ENCODE measurements at places on chromosomes 11 and 22. TPM values are rescaled to one million over a fixed set of nuclear protein-coding genes. Genes with fewer than 3 reads are reported as not detected.
A peak's percentile ranks its signal among the peaks of the same experiment; 100 is the strongest.

DNA sequence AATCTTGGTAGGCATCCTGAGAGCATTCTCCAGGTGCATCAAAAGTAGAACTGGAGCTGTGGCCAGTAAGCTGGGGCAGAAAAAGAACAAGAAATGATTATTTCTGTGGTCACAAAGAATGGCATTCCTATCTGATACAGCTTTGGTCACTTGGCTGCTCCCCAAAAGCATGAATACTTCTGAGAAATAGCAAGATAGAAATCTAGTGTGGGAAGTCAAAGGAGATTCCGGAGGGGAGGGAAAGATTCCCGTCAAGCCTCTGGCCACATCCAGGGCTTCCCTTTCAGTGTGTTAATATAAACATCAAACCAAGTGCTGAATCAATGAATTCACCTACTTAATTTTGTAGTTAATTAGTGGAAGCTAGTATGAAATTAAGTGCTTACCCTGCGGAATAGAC is 1185.4 kb downstream of the LRRC4C start:
- H3K4me3 ChIP-seq, result no peak overlapping the region
- DNase-seq, result peak; percentile 74
- H3K36me3 ChIP-seq, result no peaks in the 10 kb centered on the region
- no peak overlapping the region for H3K27ac ChIP-seq
- peaks cover 3% of the 10 kb centered on the region for H3K27me3 ChIP-seq

- no peaks in the 10 kb centered on the region for H3K36me3 ChIP-seq
- H3K27me3 ChIP-seq, result no peaks in the 10 kb centered on the region
- DNase-seq, result no peak
- peaks cover 44% of the 10 kb centered on the region for H3K4me1 ChIP-seq
- no peak overlapping the region for H3K27ac ChIP-seq
- no peak overlapping the region for H3K4me3 ChIP-seq
These were observed 76.0 kb downstream of the RBFOX2 start for GRCh38 chr22:35952576-35952975.

GRCh38 chr22:45210991-45211390 is 29.7 kb downstream of the KIAA0930 start:
- H3K36me3 ChIP-seq, result peaks cover 21% of the 10 kb centered on the region
- peak overlapping the region; percentile 98 for H3K27ac ChIP-seq
- H3K4me1 ChIP-seq, result peaks cover 58% of the 10 kb centered on the region
- H3K4me3 ChIP-seq, result peak overlapping the region; percentile 91
- peak; percentile 77 for DNase-seq

LRRC75B gene
- total RNA-seq, result 1.7 TPM

GRCh38 chr11:3088806-3089205 is 31.6 kb upstream of the CARS1 start:
- H3K4me3 ChIP-seq, result no peak overlapping the region
- H3K27me3 ChIP-seq, result peaks cover 24% of the 10 kb centered on the region
- no peak for DNase-seq
- H3K27ac ChIP-seq, result 0 out of 2 replicates have a peak overlapping the region, but pooled peaks have one; percentile 71

DNA sequence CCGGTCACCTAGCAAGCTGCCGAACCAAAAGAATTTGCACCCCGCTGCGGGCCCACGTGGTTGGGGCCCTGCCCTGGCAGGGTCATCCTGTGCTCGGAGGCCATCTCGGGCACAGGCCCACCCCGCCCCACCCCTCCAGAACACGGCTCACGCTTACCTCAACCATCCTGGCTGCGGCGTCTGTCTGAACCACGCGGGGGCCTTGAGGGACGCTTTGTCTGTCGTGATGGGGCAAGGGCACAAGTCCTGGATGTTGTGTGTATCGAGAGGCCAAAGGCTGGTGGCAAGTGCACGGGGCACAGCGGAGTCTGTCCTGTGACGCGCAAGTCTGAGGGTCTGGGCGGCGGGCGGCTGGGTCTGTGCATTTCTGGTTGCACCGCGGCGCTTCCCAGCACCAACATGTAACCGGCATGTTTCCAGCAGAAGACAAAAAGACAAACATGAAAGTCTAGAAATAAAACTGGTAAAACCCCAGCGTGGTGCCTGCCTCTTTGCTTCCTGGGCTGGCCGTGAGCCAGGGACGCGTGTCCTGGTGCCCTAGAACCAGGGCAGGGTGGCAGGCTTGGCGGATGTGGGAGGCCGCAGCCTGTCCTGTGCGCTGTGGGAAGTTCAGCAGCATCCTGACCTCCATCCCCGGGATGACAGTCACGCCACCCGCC is 13.2 kb downstream of the CCND1 start:
- peaks cover 34% of the 10 kb centered on the region for H3K4me1 ChIP-seq
- peak overlapping the region; percentile 69 for H3K27ac ChIP-seq
- DNase-seq, result no peak
- peaks cover 28% of the 10 kb centered on the region for H3K36me3 ChIP-seq

CD6 gene
- not detected for total RNA-seq

GRCh38 chr11:75214411-75214821 is 26.2 kb upstream of the TPBGL start:
- no peaks in the 10 kb centered on the region for H3K4me1 ChIP-seq
- no peak overlapping the region for H3K27ac ChIP-seq
- peak; percentile 67 for DNase-seq

NDUFC2 gene
- total RNA-seq, result 419 TPM

DNA sequence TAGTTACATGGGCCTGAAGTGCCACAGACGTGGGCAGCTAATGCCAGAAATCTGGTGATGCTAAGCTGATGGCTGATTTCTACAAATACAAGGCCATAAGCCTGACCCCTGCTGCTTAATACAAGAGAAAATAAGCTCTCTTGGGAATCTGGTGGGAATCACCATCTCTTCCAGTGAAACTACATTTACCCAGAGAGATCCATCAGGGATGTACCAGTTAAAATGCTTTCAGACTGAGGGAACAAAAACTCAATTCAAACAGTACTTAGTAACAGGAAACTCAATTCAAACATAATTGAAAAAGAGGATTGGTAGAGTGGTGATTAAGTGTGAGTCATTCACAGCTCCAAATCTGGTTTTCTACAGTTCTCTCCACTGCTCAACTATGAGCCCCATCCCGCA is 1.7 kb upstream of the CAVIN3 start:
- peaks cover 44% of the 10 kb centered on the region for H3K4me1 ChIP-seq
- H3K27me3 ChIP-seq, result no peaks in the 10 kb centered on the region
- H3K36me3 ChIP-seq, result peaks cover 15% of the 10 kb centered on the region

MCHR1 gene
- not detected for total RNA-seq

OR4A15 gene
- total RNA-seq, result not detected

GRCh38 chr22:39467390-39467895 is 10.6 kb downstream of the MGAT3 start:
- DNase-seq, result no peak
- no peak overlapping the region for H3K27ac ChIP-seq
- peaks cover 26% of the 10 kb centered on the region for H3K4me1 ChIP-seq
- no peaks in the 10 kb centered on the region for H3K36me3 ChIP-seq

ANKK1 gene
- total RNA-seq, result not detected

DNA sequence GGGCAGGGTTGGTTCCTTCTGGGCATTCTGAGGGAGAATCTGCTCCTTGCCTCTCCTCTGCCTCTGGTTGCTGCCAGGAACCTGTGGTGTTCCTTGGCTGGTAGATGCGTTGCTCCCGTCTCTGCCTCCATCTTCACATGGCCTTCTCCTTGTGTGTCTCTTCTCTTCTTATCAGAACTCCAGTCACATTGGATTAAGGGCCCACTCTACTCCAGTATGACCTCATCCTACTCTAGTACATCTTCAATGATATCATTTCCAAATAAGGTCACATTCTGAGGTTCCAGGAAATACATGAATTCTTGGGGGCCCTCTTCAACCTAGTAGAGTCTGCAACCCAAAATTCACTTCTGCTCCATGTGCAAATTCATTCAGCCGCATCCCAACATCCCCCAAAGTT is 33.3 kb downstream of the HTR3B start:
- no peak overlapping the region for H3K4me3 ChIP-seq
- DNase-seq, result no peak
- no peaks in the 10 kb centered on the region for H3K4me1 ChIP-seq
- H3K27ac ChIP-seq, result no peak overlapping the region
- H3K36me3 ChIP-seq, result no peaks in the 10 kb centered on the region

RCOR2 gene
- 0.43 TPM for total RNA-seq

CRACR2B gene
- total RNA-seq, result 0.63 TPM

DNA sequence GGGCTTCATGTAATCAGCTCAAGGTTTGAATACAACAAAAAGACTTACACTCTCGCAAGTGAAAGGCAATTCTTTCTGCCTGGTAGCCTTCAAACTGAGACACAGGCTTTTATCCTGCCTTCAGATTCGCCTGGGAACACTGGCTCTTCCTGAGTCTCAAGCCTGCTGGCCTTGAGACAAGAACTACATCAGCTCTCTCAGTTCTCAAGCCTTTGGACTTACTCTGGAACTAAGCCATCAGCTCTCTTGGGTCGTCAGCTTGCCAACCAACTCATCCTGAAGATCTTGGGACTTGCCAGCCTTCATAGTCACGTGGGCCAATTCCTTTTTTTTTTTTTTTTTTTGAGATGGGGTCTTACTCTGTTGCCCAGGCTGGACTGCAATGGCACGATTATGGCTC is 35.7 kb upstream of the LRRC10B start:
- H3K36me3 ChIP-seq, result peaks cover 14% of the 10 kb centered on the region
- peaks cover 26% of the 10 kb centered on the region for H3K4me1 ChIP-seq
- no peak for DNase-seq
- H3K27me3 ChIP-seq, result no peaks in the 10 kb centered on the region
- peak overlapping the region; percentile 76 for H3K27ac ChIP-seq

DDTL gene
- 0.87 TPM for total RNA-seq

DNA sequence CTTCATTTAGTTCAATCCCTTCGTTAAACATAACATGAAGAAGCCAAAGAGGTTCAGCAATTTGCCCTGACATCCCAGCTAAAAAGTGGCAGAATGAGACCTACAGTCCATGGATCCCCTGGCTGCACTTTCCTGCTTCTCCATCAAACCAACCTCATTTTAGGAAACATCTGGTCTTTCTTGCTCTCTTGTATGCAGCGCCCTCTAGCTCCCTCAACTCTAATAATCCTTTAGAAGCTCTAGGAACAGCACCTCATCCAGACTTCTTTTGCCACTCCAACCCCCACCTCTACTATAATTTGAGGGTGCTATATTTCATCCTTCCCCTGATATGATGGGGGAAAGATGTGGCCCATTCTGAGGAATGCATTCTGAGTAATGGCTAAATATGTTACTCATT is 7.4 kb downstream of the CNTF start:
- no peaks in the 10 kb centered on the region for H3K27me3 ChIP-seq
- H3K4me3 ChIP-seq, result peak overlapping the region; percentile 67
- H3K4me1 ChIP-seq, result peaks cover 53% of the 10 kb centered on the region
- peak overlapping the region; percentile 73 for H3K27ac ChIP-seq
- peak; percentile 54 for DNase-seq
- H3K36me3 ChIP-seq, result peaks cover 14% of the 10 kb centered on the region

PLAAT2 gene
- total RNA-seq, result not detected

- H3K4me1 ChIP-seq, result peaks cover 94% of the 10 kb centered on the region
- H3K27ac ChIP-seq, result peak overlapping the region; percentile 93
- 0 out of 2 replicates have a peak, but pooled peaks cover 6% of the 10 kb centered on the region for H3K36me3 ChIP-seq
- peaks cover 1% of the 10 kb centered on the region for H3K27me3 ChIP-seq
- H3K4me3 ChIP-seq, result peak overlapping the region; percentile 79
These were observed 206.3 kb downstream of the DDX10 start for GRCh38 chr11:108871152-108871551.

DNA sequence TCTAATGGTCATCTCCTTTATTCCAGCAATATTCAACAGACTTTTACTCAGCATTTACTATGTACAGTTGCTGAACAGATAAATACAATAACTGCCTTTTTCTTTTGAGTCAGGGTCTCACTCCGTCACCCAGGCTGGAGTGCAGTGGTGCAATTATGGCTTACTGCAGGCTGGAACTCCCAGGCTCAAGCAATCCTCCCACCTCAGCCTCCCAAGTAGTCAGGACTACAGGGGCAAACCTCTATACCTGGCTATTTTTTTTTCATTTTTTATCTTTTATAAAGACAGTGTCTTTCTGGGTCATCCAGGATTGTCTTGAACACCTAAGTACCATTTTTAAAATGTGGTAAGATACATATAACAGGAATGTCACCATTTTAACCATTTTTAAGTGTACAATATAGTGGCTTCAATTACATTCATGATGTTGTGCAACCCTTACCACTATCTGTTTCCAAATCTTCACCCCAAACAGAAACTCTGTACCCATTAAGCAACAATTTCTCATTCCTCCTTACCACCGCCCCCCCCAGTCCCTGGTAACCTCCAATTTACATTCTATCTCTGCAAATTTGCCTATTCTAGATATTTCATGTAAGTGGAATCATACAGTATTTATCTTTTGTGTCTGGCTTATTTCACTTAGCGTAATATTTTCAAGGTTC is 67.8 kb downstream of the MIAT start:
- DNase-seq, result no peak
- no peak overlapping the region for H3K4me3 ChIP-seq
- peaks cover 43% of the 10 kb centered on the region for H3K36me3 ChIP-seq
- H3K27ac ChIP-seq, result no peak overlapping the region
- no peaks in the 10 kb centered on the region for H3K27me3 ChIP-seq
- H3K4me1 ChIP-seq, result peaks cover 30% of the 10 kb centered on the region

TRIM49C gene
- not detected for total RNA-seq

CREB3L1 gene
- total RNA-seq, result 285 TPM

OR10D3 gene
- total RNA-seq, result not detected

DNA sequence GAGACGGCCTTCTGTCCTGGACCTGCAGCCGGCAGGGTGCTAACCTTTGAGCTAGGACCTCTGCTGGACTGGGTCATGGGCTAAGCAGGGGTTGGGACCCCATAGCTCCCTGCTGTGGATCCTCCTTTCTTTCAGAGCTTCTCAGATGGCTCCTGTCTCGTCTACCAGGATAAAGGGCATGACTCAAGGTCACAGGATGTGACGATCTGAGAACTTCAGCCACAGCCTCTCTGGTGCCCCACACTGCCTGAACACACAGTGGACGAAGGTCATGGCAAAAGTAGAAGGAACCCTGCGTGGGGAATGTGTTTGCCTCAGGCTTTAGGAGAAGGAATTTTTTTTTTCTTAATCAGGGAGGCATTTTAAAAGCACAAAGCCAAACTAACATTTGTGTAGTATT is 196.7 kb downstream of the TRIM29 start:
- no peak overlapping the region for H3K4me3 ChIP-seq
- DNase-seq, result no peak
- H3K27ac ChIP-seq, result no peak overlapping the region

DNA sequence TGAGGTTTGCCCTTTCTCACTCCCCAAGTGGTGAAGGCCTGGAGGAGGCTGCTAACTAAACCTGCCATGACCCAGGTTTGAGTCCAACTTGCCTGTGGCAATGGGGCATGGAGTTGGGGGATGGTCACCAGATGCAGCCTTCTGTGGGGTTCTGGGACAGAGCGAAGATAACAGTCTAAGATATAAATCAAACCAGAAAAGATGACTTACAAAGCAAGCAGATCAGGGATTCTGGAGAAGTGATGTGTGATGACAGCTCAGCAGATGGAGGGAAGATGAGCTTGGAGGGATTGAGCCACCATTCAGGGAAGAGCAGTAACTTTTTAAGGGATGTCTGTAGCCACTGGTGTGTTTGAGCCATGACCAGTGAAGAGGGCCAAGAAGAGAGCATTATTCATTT is 63.6 kb downstream of the MTNR1B start:
- no peak overlapping the region for H3K27ac ChIP-seq
- peaks cover 26% of the 10 kb centered on the region for H3K4me1 ChIP-seq
- no peaks in the 10 kb centered on the region for H3K36me3 ChIP-seq
- H3K4me3 ChIP-seq, result no peak overlapping the region

DNA sequence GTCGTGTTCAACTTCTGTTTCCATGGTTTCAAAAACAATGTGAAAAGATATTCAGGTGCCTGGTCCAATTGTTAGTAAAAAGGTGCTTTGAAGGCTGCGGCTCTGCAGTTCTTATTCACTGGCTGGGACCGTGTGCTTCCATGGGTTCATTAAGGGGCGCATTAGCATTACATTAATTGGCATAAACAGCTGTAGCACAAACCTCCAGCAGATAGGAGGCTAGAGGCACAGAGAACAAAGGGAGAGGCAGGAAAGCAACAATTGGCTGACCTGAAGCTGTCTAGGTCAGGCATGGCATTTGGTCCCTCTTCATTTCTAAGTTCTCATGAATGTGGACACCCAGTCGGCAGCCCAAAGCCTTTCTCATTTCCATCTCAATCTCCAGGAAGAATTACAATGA is 16.6 kb downstream of the PAK1 start:
- H3K36me3 ChIP-seq, result no peaks in the 10 kb centered on the region
- peaks cover 9% of the 10 kb centered on the region for H3K4me1 ChIP-seq

Data from HFFc6 (cell line).